Activated CD4-positive, alpha-beta T cell treated with anti-CD3 and anti-CD28 coated beads for 24 hours (primary cell): ENCODE measurements at places on chromosomes 13 and 19.

DNA sequence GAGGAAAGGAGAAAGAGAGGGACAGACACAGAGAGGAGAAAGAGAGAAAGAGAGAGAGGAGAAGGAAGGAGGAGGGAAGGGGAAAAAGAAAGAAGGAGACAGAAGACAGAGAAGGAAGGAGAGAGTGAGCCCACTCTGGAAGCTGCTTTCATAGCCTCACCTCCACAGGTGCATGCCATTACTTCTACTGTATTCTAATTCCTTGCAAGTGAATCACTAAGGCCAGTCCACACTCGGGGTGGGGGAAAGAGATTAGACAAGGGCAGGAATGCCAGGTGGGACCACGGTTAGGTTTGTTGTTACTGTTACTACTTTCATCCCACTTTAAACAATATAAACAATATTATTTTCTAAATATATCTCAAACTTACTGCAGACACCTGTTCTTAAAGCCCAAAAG lies 684.5 kb upstream of the ARGLU1 start:
- DNase-seq, result no peak

- no peak for DNase-seq
These were observed 8.3 kb upstream of the NALCN start for GRCh38 chr13:101424381-101425155.

DNA sequence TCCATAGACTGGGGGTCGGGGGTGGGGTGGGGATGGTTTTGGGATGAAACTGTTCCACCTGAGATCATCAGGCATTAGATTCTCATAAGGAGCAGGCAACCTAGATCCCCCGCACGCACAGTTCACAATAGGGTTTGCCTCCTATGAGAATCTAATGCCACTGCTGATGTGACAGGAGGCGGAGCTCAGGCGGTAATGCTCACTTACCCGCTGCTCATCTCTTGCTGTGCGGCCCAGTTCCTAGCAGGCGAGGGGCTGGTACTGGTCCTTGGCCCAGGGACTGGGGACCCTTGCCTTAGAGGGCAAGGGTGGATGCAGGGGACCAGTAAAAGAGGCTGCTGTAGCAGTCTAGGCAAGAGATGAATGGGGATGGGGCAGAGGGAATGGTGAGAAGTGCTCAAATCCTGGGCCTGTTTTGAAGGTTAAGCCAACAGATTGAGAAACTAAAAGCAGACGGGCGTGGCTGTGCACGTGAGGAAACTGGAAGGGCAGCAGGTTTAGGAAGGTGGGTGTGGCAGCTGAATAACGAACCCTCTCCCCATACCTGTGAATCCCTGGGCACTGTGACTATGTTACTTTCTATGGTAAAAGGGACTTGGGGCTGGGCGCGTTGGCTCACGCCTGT lies 1.5 kb upstream of the ERICH4 start:
- DNase-seq, result no peak

- peak; percentile 54 for DNase-seq
These were observed 421 bp downstream of the DGKH start for GRCh38 chr13:42048684-42049453.

GRCh38 chr13:26943748-26944147 lies 183.2 kb upstream of the GPR12 start:
- DNase-seq, result no peak

- no peak for DNase-seq
These were observed 124.7 kb downstream of the RBM26 start for GRCh38 chr13:79281339-79281747.

DNA sequence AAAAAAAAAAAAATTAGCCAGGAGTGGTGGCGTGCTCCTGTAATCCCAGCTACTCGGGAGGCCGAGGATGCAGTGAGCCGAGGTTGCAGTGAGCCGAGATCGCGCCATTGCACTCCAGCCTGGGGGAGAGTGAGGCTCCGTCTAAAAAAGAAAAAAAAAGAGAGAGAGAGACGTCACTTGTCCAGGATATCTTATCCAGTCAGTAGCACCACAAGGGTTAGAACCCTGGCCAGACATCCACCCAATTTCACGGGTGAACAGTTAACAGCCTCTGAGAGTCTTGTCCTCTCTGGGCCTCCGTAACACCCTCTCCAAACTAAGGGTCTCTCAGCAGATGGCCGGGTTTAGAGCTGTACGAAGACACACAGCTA lies 917 bp upstream of the CLPTM1 start:
- DNase-seq, result no peak

DNA sequence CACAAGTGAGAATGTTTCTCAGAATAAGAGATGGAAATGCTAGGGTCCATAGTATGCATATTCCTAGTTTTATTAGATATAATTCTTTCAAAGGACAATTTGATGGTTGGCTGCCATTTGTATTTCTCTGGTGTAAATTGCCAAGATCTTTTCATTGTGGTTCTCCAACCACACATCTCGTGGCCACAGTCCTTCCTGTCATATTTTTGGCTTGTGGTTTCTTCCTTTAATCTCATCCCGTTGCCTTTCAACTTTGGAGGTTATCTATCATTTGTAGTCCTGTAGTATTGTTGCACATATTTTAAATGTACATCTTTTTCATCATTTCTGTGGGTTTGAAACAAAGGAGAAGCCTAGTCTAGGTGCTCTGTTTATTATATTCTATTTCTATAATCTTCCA lies 61.2 kb downstream of the WASF3 start:
- no peak for DNase-seq

GRCh38 chr13:86757236-86757978 lies 913.8 kb upstream of the SLITRK5 start:
- no peak for DNase-seq

- no peak for DNase-seq
These were observed 75.9 kb upstream of the RNF113B start for GRCh38 chr13:98252931-98253470.

DNA sequence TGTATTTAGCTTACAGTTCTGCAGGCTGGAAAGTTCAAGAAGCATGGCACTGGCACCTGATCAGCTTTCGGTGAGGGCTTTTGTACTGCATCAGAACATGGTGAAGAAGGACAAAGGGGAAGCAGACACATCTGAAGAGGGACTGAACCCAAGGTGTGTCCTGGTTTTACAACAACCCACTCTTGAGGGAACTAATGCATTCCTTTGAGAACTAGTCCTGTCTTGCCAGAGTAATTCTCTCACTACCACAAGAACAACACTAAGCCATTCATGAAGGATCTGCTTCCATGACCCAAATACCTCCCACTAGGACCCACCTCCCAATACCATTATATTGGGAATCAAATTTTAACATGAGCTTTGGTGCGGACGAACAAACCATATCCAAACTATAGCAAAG lies 93.6 kb downstream of the RFC3 start:
- DNase-seq, result no peak

GRCh38 chr19:3778104-3778867 lies 6.3 kb upstream of the RAX2 start:
- DNase-seq, result no peak

DNA sequence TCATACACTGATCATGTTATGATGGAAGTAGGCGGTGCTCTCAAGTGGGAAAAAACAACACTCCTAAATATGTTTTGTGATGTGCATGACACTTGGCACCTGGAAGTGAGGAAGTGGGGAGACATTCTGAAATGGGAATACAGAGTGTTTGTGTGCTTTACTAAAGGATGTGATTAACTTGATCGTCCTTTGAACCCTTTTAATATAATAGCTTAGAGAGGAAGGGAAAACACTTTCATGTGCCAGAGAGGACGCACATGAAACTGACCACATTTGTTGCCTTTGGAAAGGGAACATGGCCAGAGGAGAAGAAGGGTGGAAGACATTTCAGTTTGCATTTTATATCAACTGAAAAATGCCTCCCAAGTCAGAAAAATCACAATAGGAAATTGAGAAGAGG lies 31.4 kb downstream of the SMAD9 start:
- no peak for DNase-seq

DNA sequence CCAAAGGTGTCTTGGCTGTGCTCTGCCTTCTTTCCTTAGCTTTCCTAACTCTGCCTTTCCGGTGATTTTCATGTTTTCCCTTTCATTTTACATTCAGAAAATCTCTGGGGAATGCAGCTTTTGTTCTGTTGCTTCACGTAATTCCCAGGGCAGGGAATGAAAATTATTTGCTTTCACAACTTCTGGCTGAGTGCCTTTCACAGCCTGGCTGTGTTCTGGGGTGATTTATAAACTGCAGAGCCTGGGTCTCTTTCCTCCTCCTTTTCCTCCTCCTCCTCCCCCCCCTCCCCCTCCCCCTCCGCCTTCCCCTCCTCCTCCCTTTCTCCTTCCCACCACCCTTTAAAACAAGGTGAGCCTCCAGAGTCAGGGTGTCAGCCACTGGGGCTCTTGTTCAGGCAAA lies 84.3 kb downstream of the RNASEH2B start:
- no peak for DNase-seq

GRCh38 chr13:49444524-49445395 lies 686 bp downstream of the SETDB2 start:
- peak; percentile 16 for DNase-seq

GRCh38 chr13:50355797-50356196 lies 340.6 kb downstream of the KCNRG start:
- DNase-seq, result no peak

DNA sequence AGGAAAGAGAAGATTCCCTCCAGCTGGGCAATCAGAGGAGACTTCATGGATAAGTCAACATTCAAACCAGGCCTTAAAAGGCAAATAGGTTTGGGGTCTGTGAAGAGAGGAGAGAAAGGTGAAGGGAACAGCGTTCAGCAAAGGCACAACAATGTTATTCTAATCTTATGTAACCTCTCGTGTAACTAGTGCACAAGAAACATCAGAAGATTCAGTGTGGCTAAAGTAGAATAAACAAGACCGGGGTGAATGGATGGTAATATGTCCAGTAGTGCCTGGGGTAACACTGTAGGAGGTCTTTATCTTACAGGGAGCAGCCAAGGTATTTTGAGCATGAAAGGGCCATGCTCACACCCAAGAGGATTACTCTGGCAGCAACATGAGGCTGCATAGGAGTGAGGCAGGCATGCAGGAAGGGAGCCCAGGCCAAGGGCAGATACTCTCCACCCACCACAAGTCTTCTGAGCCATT lies 24.1 kb downstream of the LHFPL6 start:
- no peak for DNase-seq

- DNase-seq, result no peak
These were observed 98.4 kb upstream of the RAP2A start for GRCh38 chr13:97335488-97336134.

- no peak for DNase-seq
These were observed 1.1 kb downstream of the MIER2 start for GRCh38 chr19:343451-343931.

DNA sequence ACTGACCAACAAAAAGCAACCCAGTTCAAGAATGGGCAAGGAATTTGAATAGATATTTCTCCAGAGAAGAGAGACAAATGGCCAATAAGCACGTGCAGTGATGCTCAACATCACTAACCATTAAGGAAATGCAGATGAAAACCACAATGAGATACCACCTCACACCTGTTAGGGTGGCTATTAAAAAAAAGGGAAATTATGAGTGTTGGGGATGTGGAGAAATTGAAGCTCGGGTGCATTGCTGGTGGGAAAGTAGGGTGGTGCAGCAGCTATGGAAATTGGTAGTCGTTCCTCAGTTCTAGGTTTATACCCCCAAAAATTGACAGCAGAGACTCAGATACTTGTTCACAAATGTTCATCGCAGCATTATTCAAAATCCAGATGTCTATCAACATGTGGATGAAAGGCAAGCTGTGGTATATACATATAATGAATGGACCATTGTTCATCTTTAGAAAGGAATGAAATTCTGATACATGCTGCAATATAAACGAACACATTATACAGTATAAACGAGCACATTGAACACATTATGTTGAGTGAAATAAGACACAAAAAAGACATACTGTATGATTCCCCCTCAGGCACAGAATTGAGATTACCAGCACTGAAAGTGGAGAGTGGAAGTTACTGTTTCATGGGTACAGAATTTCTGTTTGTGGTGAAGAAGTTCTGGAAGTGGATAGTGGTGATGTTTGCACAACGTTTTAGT lies 927 bp downstream of the CHAMP1 start:
- DNase-seq, result no peak

- no peak for DNase-seq
These were observed 9.6 kb downstream of the ZIC2 start for GRCh38 chr13:99991013-99991827.

- DNase-seq, result no peak
These were observed 41.0 kb downstream of the AKAP11 start for GRCh38 chr13:42312817-42313431.

DNA sequence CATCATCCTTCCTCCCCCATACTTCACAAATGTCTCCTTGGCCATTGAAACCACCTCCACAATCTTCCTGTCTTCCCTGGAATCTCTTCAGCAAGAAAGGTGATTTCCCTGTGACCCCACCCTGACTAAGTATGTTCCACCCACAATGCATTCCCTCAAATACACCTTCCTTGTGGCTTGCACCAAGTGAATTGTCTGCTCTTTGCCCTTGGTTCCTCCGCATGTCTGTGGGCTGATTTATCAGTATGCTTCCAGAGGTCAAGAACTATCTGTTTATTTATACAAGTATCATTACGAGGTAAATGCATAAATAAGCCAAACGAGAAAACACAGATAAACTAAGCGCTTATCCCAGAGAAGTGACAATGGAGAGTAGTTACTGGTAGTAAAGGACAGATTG lies 45.4 kb upstream of the POMP start:
- no peak for DNase-seq

DNA sequence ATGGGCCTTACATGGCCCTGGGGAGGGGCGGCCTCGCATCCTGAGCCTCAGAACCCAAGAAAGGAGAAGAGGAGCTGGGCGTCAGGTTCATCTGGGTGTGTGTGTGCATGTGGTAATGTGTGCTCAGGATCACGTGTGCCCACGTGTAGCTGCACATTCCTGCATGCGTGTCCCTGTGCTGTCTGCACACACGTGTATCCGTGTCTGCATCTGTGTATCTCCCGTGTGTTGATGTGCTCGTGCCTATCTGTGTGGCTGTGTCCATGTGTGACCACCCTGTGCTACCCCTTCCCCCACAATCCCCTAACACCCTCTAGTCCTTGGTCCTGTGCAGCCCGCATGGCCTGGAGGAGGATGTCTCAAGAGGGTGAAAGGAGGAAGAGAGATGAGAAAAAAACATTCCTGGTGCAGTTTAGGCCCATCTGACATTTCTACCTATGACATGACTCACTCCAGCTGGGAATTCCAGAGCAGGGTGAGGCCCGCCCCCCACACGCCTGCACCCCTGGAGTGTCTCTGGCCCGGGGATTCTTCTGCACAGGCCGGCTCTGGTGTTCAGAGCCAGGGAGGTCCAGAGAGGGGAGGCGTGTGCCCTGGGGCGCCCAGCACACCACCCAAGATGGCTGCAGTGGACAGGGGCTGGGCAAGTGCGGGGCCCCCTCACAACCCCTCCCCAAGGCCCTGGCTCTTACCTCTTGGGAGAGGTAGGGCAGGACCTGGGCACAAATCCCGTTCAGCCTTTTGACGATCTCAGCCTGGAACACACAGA lies 7.1 kb downstream of the TLE5 start:
- DNase-seq, result no peak

DNA sequence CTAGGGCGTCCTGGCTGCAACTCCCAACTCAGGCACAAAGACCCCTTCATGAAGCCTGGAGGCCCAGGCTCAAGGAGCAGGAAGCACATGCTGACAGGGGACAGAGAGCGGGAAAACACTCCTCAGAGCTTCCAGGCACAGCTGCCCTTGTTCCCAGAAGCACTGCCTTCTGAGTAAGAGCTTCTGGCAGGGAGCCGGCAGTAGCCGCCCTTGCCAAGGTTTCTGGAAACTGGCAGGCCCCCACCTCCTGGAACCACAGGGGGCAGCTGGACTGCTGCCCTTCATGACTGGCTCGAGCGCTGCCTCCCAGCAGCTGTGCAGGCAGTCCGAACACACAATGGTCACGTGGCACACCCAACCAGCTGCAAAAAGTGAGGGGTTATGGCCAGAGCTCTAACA lies 33.6 kb upstream of the EPHX3 start:
- no peak for DNase-seq
